NCI-H69 (cell line): ENCODE measurements at places on chromosomes 11 and 22.

GRCh38 chr11:35540526-35540925 is 15.1 kb upstream of the PAMR1 start:
- no peak for DNase-seq

- peak; percentile 94 for DNase-seq
Measured at GRCh38 chr11:77188633-77189491, 60.8 kb downstream of the MYO7A start.

DNA sequence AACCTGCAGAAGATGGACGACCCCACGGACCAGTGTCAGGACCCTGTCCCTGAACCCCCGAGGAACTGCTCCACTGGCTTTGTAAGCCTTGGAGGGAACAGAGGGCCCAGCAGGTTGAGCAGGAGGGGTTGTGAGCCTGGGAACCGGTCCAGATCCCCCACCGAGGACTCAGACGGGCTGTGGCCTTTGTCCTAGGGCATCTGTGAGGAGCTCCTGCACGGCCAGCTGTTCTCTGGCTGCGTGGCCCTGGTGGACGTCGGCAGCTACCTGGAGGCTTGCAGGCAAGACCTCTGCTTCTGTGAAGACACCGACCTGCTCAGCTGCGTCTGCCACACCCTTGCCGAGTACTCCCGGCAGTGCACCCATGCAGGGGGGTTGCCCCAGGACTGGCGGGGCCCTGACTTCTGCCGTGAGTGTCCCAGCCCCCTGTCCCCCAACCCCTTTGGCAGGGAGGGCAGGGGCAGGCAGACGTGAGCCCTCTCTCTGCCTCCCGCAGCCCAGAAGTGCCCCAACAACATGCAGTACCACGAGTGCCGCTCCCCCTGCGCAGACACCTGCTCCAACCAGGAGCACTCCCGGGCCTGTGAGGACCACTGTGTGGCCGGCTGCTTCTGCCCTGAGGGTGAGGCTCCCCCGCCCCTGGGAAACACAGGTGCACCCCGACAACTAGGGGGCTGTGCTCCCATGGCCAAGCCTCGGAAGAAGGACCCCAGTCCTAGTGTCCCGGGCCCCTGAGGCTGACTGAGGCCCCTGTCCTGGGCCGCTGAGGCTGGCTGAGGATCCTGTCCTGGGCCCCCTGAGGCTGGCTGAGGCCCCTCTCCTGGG is 6.4 kb downstream of the MUC5AC start:
- peak; percentile 20 for DNase-seq

DNA sequence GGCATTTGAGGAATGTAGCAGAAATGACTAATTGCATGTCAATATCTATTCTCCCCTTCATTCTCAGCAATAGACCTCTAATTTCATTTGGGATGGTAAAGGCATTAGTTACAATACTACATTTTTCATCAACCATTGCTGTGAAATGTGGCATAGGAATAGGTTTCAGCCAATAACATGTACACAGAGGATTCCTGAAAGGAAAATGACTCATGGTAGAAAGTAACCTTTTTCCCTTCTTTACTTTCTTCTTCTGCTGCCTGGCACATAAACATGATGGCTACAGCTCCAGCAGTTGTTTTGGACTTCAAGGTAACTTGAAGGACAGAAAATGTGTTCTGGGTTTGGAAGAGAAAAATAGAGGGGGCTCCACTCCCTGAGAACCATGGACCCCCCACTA is 231.8 kb upstream of the CTSC start:
- DNase-seq: no peak

- peak; percentile 45 for DNase-seq
Measured at GRCh38 chr11:32015427-32015826, 75.4 kb upstream of the RCN1 start.

DNA sequence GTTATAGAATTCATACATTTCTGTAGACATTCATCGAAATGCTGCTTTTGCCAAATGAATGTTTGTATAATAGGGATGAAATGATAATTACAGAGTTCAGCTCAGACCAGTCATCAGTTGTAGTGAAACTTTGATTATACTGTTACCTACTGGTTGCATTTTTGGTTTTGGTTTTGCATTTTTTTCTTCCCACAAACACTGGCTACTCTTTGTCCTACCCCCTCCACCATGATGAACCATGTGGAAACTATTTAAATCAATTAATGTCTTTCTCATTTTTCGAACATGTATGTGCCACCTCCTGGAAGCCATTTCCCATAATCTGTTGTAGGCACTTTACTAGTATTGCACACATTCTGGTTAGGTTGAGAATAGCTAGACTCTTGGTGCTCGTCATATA is 75.3 kb upstream of the MTNR1B start:
- DNase-seq: no peak

- no peak for DNase-seq
Measured at GRCh38 chr22:42977569-42977968, 37.4 kb downstream of the PACSIN2 start.

GRCh38 chr11:706957-707816 is 1.2 kb downstream of the EPS8L2 start:
- DNase-seq: no peak

- no peak for DNase-seq
Measured at GRCh38 chr11:1946812-1947484, at the start of gene MRPL23. Gene MRPL23 (plus strand): TSS chr11:1947332. CDS start chr11:1947363, 31 bp downstream.
